ENCODE measurements at places on chromosomes 11 and 22.

- DNase-seq, result no peak
Observed at GRCh38 chr11:45405916-45406670, 120.0 kb upstream of the SYT13 start.

GRCh38 chr11:121841487-121842191, 274.4 kb downstream of the BLID start:
- no peak for DNase-seq

- no peak for DNase-seq
Observed at GRCh38 chr11:72224564-72225410, at the start of gene INPPL1. INPPL1 (plus strand) TSS chr11:72224767; CDS start chr11:72224985, 218 bp downstream.

DNA sequence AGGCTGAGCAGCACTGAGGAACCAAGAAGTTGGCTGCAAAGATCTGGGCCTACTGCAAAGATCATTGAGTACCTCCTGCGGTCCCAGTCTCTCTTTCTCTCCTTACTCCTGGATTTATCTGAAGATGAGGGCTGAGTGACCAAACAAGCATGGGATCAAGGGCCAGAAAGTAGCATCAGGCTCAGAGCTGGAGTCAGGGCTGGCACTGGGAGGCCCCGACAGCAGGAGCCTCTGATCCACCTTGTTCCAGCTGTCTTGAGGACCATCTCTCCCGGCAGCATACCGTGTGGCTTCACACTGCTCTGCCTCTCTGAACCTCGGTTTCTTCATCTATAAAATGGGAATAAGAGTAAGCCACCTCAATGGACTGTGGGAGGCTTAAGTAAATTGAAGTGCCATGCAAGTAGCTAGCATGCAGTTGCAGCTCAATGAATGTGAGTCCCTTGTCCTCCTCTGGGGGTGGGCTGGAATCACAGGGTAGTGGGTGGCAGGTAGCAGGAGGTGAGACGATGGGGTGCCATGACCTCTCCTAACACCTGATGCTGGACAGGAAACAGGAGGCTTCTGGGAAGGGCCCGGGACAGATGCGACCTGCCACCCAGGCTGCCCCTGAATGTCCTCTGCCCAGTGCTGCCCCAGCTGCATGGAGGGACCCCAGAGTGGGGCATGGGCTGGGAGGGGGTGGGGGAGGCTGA, 52.5 kb upstream of the PRDM11 start:
- no peak for DNase-seq

- DNase-seq, result no peak
Observed at GRCh38 chr11:74611369-74611861, 19.0 kb downstream of the POLD3 start.

- no peak for DNase-seq
Observed at GRCh38 chr11:125299821-125300220, 135.3 kb downstream of the PKNOX2 start.

DNA sequence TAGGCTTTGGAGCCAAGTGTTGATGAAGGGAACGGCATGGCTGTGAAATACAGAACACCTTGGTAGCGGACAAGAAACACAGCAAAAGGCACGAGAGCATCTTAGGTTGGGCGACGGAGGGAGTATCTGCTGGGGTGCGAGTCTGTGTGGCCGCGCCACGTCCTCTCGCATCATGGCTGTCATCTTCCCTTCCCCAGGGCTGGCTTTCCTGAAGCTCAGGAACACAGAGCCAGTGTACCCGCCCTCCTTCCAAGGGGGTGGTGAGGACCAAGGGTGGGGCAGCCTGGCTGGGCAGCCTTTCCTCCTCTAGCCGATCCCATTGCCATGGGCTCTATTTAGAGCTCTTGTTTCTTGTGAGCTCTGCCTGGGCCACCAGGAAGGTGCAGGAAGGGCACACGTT, 154.4 kb downstream of the FEZ1 start:
- DNase-seq, result no peak

GRCh38 chr11:118605116-118605867, 2.1 kb upstream of the PHLDB1 start:
- DNase-seq, result no peak

- DNase-seq, result no peak
Observed at GRCh38 chr22:44033287-44033686, 9.2 kb downstream of the PARVB start.

- DNase-seq, result no peak
Observed at GRCh38 chr22:49964136-49965090, 3.8 kb downstream of the PIM3 start.

GRCh38 chr11:1148752-1149180, 9.0 kb upstream of the MUC5AC start:
- no peak for DNase-seq

DNA sequence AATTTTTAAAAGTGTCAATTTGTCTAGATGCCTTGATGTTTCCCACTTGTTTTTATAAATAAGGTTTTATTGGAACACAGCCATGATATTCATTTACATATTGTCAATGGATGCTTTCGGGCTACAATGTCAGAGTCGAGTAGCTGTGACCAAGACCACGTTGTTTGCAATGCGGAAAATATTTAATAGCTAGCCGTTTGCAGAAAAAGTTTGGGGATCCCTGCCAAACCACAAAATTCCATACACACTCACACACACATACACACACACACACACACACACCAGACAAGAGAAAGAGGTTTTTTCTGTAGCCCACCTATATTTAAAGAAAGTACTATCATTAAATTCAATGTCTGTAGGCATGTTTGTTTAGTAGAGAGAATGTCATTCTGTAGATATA, 58.3 kb downstream of the TYR start:
- DNase-seq, result no peak
